ENCODE measurements at places on chromosomes 3 and 15.
A peak's percentile ranks its signal among the peaks of the same experiment; 100 is the strongest.

DNA sequence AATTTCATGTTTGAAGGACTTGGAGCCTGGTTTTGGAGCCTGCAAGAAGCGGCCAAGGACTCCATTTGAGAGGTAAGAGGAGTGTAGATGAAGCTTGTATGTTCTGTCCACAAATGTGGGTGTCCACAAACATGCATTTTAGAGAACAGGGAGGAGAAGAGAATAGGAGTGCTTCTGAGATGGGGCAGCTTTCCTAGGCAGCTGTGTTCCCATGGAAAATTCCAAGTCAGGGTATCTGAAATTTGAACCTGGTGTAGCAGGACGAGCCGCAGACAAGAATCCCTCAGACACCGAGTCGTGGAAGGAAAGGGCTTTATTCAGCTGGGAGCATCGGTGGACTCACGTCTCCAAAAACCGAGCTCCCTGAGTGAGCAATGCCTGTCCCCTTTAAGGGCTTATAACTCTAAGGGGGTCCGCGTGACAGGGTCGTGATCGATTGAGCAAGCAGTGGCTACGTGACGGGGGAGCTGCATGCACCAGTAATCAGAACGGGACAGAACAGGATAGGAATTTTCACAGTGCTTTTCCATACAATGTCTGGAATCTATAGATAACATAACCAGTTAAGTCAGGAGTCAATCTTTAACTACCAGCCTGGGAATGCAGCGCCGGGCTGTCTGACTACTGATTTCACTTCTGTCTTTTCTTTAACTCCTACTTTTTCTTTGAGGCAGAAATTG lies 71.4 kb upstream of the WDR72 start:
- no peak for DNase-seq

DNA sequence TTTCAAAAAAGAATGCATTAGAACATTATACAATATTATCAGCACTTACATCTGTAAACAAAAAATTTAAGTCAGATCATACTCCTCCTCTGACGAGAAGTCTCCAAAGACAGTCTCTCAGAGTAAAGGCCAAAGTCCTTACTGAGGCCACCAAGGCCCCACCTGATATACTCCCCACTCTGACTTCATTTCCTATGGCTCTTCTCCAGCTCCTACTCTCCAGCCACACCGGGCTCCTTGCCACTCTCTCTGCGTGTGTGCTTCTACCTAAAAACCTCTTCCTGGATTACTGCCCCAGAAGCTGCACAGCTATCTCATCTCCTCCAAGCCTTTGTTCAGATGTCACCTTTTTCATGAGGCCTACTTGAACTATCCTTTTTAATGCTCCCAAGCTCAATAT lies 5.0 kb downstream of the DCP1A start:
- DNase-seq: peak; percentile 28

GRCh38 chr3:37053337-37053736 lies 60.0 kb downstream of the MLH1 start:
- no peak for DNase-seq

DNA sequence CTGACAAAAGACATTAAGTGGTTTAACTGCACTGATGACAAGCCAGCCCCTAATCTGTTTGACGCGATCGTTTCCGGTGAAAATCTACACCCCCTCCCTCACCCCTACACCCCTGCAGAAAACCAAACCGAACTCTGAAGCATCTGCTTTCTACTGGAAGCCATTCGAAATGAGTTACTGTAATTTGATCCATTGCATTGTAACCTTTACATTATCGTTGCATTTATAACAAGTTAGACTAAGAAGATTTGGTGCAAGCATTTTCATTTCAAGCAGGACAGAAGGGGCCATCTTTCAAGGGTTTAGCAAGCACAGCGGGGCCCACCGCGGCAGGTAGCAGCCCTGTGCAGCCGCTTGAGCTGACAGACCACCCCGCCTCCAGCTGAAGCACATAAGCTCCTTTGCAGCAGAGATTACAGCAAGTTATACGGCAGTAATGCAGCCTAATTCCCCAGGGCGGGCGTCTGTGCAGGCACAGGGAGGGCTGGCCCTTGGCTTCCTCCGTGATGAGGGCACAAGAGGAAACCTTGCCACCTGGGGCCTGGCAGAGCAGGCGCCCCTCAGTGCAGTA lies 79.3 kb downstream of the CHSY1 start:
- DNase-seq: no peak

GRCh38 chr15:99430881-99431401 lies 134.8 kb upstream of the MEF2A start:
- DNase-seq: no peak

DNA sequence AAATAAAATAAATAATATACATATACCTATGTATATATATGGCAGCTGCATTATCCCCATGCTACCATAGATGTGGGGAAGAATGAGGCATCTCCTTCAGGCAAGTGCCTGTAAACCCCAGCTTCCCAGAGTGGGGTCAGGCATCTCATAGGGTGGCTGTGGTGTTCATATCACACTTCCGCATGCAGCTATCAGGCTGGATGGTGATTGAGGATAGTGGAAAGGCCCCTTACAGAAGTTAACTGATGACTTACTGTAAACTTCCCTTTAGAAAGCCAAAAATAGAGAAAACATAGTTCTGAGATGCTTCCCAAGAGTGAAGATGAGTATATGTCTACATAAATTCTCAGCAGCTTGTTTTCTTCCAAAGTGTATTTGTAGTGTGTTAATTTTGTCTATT lies 3.5 kb upstream of the PP2D1 start:
- DNase-seq: no peak

DNA sequence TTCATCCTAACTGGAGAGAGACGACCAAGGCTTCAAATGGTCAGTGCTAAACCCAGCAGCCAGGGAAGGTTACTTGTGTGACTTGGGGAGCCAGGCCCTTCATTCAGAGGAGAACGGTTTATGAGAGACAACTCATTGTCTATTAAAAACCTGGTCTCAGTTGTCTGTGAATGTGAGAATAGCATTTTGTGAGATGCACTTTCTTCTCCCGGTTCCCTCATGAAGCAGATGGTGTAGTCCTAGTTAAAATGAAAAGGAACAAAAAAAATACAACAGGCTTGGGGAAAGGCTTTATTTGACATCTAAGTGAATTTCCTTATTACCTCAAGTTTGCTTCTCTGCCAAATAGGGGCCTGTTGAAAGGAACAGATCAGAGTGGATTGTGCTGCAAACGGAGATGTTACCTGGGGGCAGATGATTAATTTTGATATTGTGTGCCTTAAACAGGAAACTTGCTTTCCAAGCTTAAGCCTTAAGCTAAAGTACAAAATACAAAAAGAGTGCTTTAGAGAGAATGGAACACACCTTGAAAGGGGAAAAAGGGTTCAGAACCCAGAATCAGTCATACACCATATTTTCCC lies 202.7 kb upstream of the BHLHE40 start:
- no peak for DNase-seq
